Aorta (tissue), 5 donors: ENCODE measurements at places on chromosomes 4 and X. TPM values are rescaled to one million over a fixed set of nuclear protein-coding genes. Genes with fewer than 3 reads are reported as not detected.

Gene TCEAL5
- total RNA-seq = 1.6 TPM

Gene ARHGAP36
- total RNA-seq = not detected

Gene GRPR
- 0.36 TPM for total RNA-seq

Gene MMRN1
- total RNA-seq = 24.5 TPM

DNA sequence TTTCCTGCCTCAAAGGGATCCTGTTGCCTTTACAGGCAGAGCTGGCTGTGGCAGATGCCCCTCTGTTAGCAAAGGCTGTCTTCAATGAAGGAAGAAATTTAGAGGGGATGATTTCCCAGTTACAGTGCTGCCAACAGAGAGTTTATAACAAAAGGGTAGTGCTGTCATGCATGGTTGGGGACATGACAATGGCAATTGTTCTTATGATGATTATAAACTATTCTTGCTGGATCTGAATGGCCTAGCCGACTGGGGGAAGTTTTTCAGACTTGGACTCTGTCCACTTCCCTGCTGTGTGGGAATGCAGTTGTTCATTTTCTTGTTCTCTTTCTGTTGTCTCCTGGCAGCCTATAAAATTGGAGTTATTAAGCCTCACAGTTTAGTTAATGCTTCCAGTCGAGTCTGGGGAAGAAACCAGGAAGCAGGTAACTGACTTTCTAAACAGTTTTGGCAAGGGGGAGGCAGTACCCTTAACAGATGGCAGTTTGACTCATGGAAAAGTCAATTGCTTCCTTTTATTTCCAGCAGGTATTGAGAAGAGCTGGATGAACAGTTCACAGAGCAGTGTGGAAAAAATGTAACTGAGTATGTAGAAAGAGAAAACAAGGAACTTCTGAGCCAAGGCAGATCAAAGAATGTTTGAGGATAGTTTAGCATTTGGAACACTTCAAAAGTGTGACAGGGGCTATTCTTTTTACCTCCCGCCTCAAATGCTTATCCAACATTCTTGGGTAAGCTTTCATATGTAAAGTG is 582.6 kb downstream of the RAPGEF2 start:
- DNase-seq = no peak

DNA sequence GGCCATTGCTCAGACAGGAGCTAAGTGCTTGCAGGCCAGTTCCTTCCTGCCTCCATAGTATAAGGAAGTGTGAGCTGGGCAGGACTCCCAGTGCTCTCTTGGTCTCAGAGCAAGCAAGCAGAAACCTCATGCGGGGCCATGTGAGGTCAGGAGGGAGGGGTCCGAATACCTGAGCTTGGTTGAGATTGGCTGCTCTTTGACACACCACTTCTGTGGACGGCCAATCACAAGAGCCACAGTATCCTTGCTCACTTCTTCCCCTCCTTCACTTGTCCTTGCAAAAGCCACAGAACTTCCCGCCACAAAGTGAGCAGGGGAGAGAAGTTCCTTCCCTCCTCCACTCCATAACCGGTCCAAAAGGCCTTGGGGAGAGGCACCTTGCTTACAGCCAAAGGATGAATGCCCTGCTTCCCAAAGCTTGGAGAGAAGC is 56.7 kb downstream of the PRPS1 start:
- peak; percentile 80 for DNase-seq

- DNase-seq = no peak
These were observed 13.1 kb downstream of the PDGFC start for GRCh38 chr4:156958276-156959074.

- DNase-seq = no peak
These were observed 2.9 kb downstream of the TMEM131L start for GRCh38 chr4:153469031-153469430.

GRCh38 chr4:136017556-136017955 is 1514.7 kb downstream of the PCDH18 start:
- DNase-seq = no peak

DNA sequence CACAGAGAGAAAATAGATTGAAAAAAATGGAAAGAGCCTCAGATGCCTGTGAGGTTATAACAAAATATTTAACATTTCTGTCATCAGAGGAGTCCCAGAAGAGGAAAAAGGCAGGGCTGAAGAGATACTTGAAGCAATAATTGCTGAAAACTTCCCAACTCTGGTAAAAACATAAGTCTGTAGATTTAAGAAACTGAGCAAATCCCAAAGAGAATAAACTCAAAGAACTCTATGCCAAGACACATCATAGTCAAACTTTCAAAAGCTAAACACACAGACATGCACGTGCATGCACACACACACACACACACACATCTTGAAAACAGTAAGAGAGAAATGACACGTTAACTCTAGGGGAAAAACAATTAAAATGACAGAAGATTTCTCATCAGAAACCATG is 94.1 kb downstream of the SLC16A2 start:
- no peak for DNase-seq
